ENCODE measurements at places on chromosomes 2 and 18.

DNA sequence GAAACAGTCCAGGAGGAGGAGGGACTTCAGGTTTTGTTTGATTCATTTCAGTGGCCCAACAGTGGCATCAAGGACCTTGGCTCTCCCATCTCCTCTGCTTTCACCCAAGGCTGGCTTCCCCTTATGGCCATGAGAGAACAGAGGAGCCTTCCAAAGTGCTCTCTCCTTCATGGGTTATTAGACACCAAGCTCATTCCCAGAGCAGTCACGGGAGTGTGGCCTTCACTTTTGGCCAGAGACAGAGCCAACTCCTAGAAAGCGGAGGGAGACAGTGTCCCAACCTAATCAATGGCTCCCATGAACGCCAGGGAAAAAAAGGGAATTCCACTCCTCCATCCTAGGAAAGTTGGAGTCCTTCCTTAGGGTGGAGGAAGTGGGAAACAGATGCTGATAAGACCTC lies 871 bp upstream of the DUSP28 start:
- no peak for DNase-seq

DNA sequence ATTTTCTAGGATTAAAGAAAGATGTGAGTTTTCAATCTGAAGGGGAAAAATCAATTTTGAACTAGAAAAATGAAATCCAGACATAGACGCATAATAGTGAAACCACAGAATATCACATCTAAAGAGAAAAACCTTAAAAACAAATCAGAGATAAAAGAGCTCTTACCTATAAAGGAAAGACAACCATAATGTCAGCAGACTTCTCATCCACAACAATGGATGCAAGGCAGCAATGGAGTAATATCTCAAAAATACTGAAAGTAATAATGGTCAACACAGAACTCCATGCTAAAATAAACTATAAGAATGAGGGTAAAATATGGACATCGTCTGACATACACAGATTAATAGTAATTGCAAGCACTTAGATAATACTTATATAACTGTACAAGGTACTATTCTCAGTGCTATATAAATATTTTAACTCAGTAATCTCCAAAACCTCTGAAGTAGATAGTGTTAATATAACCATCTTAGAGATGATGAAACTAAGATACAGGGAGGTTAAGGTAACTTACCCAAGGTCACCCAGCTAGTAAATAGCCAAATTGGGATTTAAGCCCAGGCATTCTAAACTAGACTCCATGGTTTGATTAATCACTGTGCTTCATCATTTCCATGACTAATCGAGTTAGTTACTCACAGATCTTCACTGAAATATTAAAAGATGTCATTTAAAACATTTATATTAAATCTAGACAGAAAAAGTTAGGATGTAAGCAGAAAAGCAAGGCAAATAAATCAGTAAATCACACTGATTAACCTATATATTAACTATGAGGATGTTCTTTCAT lies 89.4 kb upstream of the SPTBN1 start:
- DNase-seq = no peak

GRCh38 chr2:222239945-222240675 lies 58.7 kb downstream of the PAX3 start:
- DNase-seq = no peak

- no peak for DNase-seq
Measured at GRCh38 chr18:8820396-8821082, 115.2 kb downstream of the MTCL1 start.

GRCh38 chr2:231933916-231934401 lies 7.8 kb upstream of the NPPC start:
- no peak for DNase-seq

DNA sequence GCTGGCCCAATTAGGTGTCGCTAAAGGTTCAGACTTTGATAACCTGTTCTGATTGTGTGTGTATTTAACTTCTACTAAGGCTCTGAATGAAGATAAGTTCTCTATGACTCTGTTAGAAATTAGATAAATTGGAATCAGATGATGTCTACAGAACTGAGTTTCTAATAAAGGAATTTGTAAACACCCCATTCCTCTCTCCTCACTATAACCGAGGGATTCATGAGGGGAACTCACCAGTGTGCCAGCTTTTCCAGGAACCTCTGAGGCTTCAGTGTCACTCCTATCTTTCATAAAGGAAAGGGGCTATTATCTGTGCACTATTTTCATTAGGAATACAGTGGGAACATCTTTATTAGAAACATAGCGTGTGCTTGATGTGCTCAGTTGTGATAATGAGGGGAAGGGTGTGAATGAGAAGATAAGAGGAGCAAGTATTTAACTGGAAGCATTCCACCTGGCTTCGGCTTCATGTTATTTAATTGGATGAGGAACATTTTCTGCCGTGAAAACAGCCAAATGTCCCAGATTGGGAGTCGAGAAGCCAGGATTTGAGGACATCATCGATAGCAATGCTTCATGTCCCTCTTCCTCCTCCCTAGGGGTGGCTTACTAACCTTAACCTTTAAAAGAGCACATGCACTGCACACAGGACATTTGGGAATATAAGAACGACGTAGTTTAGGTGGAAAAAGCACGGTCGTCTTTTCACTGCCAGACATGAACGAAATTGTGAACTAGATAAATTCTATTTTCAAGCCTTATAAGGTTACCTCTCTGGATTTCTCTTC lies 84.8 kb upstream of the TCF4 start:
- no peak for DNase-seq

DNA sequence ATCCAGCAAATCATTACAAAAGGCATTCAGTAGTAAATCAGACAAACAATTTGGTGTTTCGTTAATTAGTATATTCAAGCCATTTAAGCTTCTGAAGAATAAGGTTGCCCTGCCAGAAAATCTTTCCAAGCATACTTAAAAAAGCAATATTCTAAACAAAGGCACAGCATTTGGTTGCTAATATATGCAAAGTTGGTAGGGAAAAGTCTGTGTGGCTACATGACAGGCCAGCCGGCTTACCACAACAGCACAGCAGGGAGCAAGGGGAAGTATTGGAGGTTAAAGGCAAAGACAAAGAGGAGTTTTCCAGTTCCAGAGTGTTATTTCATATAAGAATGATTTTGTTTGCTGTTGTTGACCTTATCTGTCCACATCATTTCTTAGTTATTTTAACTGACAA lies 282.3 kb downstream of the MBD5 start:
- DNase-seq = no peak

DNA sequence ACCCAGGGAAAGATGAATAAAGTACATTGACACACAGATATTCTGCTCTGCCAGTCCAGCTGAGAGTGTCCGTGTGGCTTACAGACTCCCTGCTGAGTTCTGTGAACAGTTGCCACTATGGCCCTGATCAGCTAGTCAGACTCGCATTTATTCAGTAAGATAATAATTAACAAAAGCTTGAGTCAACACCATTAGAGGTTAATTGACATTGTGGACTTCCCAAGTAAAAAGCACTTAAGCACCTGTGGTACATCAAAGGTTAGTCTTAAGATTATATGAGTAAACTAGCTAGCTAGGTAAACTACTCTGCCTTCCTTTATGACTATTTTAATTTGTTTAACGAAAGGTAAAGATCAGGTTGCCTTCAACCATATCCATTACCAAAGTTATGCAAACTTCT lies 33.7 kb downstream of the ANKRD30B start:
- DNase-seq = no peak

- no peak for DNase-seq
Measured at GRCh38 chr2:190162851-190163250, 100.3 kb upstream of the MSTN start.

DNA sequence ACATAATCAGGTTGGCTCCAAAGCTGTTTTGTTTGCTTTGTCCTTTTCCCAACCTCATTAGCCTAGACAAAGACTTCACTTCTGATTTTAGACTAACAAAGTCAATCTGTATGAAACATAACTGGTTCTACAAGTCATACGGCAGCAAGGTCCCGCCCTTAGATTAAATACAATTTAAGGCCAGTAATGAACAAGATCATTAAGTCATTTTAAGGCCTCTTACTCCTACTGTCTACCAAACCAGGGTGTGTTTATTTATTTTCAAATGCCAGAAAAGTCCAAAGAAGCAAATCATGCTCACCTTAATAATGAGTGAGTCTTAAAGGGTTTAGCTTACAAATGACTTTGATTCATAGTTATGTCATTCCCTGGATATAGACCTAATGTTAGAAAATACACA lies 148.4 kb upstream of the ACVR2A start:
- DNase-seq = no peak

GRCh38 chr2:239852272-239852671 lies 172.9 kb downstream of the NDUFA10 start:
- no peak for DNase-seq

DNA sequence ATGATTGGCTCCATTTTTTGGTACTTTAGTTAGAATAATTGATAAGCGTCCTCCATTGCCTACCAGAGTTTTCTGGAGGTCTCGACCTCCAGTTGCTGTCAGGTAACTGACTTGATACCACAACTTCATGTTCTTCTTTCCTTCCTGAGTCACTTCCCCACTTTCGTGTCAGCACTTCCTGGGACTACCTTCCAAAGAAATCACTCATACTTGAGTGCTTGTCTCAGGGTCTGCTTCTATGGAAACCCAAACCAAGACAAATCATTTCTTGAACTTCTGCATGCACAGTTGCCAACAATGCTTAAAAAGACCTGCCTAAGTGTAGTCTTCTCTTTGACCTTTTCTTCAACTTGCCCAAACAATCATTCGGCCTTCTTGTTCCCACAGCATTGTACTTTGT lies 210.3 kb upstream of the ETAA1 start:
- DNase-seq = no peak

DNA sequence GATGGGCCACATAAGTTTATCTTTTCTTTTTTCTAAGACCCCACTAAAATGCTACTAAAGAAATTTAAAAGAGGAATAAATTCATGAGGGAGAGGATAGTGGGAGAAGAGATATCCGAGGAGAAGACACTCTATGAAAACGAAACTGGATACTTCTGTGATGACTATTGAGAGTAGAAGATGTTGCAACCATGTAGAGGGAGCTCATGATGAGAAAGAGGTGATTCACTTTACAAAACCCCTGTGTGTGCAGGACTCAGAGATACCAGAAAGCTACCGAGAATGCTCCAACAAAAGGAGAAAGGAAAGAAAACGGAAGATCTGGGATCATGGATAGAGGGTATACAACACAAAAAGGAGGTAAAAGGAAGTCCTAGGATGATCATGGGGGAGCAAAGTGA lies 34.9 kb downstream of the SLC38A11 start:
- DNase-seq = no peak

- DNase-seq = no peak
Measured at GRCh38 chr2:71693286-71694270, 240.2 kb downstream of the DYSF start.

DNA sequence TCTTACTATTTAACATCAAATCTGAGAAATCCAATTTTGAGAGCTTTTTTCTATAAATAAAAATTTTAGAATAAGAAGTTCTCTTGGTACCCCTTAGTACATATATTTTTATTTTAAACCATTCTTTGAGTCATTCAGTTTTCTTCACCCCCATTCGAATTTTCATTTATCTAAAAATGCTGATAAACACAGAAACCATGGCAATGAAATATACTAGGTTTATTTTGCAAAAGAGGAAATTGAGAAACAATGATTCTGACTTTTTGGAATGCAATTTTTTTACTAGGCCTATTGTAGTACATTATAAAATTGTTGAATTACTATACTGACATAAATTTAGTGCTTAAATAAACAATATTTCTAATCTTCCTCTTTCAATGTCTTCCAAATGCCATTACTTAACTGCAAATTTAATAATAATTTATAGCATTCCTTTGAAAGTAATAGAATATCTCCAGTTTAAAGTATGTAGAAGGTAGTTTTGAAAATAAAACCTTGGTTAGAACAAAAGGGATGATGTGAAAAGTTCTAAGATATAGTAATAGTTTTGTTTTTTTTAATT lies 46.3 kb downstream of the TANK start:
- no peak for DNase-seq

GRCh38 chr18:10689236-10690034 lies 163.6 kb downstream of the NAPG start:
- DNase-seq = no peak

- DNase-seq = no peak
Measured at GRCh38 chr2:207128867-207129266, 36.9 kb downstream of the KLF7 start.

- DNase-seq = no peak
Measured at GRCh38 chr2:170147576-170147975, 30.4 kb upstream of the MYO3B start.

DNA sequence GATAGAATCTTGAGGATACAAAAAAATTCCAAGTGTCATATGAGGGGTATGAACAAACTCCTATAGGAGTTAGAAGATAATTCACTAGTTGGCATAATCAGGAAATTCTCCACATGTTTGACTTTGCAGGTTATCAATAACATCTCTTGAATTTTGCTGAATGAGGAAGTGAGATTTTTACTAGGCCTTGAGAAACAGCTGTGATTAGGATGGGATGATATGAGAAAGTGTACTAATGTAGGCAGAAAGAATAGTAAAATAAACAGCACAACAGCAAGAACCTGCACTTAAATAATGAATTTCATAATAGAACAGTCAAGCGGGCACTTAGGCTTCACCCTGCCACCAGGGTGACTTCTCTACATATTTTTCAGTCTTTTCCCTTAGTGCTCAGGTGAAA lies 570.8 kb upstream of the CRIM1 start:
- DNase-seq = no peak

- no peak for DNase-seq
Measured at GRCh38 chr2:162623888-162624287, 214.7 kb downstream of the KCNH7 start.

- no peak for DNase-seq
Measured at GRCh38 chr18:57583297-57583835, 3.1 kb downstream of the FECH start.

DNA sequence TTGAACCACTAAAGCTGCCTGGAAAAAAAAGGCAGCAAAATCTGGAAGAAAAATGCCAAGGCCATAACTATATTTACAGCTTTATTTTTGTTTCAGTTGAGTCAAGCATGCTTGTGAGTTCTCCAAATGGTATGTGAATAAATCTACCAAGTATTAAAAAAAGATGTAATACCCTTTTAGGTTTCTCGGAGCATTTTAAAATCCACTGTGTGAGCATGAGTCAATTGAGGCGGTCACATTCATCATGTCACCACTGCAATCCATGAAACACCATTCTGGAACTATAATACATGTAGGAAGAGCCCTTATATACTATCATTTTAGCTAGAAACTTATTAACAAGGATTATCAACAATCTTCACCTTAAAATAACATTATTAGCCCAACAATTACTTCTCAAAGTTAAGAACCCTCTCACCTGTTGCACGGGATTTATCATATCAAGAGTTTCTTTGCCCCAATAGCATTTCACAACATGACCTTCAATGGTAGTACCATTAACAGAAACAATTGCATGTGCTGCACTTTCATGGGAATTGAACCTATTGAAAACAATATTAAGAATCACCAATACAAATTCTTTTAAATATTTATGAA lies 24.2 kb upstream of the C2orf42 start:
- no peak for DNase-seq

DNA sequence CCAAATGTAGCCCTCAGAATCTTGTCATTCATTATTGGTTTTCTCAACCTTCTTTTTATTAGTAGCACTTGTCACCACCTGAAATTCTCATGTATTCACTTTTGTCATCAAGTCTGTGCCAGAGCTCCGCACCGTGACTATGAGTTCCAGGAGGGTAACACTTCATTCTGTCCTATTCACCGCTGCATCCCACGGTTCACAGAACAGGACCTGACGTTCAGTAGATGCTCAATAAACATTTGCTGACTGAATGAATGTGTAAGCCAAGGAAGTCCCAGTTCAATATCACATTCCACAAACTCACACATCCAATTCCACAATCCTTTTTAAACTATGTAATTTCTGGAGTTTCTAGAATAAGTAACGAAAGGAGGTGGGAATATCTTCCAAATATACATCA lies 65.5 kb downstream of the MOGAT1 start:
- DNase-seq = no peak

Data from stimulated activated CD8-positive, alpha-beta memory T cell treated with anti-CD3 and anti-CD28 coated beads, Interleukin-2, amount 100 ng/mL, for 1 hour (primary cell).